Activated CD8-positive, alpha-beta memory T cell treated with anti-CD3 and anti-CD28 coated beads for 24 hours (primary cell): ENCODE measurements at places on chromosomes 5 and 9.

- no peak for DNase-seq
These were observed 185.4 kb downstream of the GABBR2 start for GRCh38 chr9:98523231-98523901.

DNA sequence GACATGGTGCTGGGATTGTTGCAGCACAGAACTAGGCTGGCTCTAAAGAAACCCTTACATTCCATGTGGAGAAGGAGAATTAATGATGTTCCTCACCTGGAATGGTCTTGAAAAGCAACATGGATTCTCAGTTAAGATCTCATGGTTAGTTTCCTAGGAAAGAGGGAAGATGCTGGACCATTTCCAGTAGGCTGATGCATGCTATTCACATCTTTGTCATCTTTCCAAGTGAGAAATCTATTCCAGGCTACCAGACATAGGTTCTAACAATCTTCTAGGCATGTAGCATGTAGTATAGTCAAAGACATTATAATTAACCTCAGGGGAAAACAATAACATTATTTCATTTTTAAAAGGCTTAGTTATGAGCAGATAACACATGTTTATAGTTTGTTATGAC is 44.3 kb downstream of the TMEM252 start:
- DNase-seq, result no peak

- no peak for DNase-seq
These were observed 3.7 kb upstream of the DNAJC25 start for GRCh38 chr9:111627260-111627963.

DNA sequence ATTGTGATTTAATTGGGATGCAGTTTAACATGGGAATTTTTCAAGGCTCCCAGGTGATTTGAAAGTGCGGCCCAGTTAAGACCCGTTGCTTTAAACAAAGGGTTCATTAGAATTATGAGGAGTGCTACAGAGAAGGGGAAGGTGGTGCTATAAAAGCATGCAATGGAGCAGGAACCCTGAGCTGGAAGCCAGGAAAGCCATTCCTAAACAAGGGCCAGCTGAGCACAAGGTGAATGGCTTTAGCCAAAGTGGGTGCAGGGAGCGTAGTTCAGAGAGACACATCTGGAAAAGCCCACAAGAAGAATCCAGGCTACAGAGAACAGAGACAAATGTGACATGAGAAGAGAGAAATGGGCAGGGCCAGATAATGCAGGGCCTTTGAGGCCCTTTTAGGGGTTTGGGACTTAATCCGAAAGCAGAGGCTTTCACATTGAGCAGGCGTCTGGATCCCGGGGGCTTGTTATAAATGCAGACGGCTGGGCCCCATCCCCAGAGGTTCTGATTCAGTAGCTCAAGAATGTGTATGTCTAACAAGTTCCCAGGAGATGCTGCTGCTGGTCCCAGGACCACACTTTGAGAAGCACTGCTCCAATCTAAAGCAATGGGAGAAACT is 138.1 kb upstream of the WWC1 start:
- no peak for DNase-seq

DNA sequence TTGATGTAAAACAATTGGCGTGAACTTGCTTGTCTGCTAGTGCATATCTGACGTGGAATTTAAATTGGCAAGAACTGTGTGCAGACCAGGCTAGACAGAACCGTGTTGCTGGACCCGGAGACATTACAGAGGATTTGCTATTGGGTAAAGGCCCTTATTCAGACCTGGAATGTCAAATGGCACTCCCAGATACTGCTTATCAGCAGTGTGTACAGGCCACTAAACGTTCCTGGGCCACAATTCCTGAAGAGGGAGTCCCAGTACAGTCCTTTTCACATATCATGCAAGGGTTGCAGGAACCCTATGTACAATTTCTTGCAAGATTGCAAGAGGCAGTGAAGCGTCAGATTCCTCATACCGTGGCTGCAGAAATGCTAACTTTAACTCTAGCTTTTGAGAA is 13.5 kb upstream of the MCCC2 start:
- DNase-seq, result no peak
